ENCODE measurements at places on chromosomes 1 and 21. TPM values are rescaled to one million over a fixed set of nuclear protein-coding genes. Genes with fewer than 3 reads are reported as not detected.
A peak's percentile ranks its signal among the peaks of the same experiment; 100 is the strongest.

DNA sequence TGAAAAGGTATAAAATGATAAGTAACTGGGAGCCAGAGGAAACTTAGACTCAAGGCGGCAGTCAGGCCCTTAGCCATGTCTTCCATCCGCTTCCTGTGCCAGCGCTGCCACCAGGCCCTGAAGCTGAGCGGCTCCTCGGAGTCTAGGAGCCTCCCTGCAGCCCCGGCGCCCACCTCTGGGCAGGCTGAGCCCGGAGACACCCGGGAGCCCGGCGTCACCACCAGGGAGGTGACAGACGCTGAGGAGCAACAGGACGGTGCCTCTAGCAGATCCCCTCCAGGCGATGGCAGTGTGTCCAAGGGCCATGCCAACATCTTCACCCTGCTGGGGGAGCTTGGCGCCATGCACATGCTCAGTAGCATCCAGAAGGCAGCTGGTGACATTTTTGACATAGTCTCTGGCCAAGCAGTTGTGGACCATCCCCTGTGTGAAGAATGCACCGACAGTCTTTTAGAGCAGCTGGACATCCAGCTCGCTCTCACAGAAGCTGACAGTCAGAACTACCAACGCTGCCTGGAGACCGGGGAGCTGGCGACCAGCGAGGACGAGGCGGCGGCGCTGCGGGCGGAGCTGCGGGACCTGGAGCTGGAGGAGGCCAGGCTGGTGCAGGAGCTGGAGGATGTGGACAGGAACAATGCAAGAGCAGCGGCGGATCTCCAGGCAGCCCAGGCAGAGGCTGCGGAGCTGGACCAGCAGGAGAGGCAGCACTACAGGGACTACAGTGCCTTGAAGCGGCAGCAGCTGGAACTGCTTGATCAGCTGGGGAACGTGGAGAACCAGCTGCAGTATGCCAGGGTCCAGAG is at the start of gene BECN2:
Gene BECN2, plus strand, starts transcription at position 76 of the 803 bp plus-strand sequence. Its CDS starts 0 bp downstream, at position 76.
- DNase-seq, result no peak

DNA sequence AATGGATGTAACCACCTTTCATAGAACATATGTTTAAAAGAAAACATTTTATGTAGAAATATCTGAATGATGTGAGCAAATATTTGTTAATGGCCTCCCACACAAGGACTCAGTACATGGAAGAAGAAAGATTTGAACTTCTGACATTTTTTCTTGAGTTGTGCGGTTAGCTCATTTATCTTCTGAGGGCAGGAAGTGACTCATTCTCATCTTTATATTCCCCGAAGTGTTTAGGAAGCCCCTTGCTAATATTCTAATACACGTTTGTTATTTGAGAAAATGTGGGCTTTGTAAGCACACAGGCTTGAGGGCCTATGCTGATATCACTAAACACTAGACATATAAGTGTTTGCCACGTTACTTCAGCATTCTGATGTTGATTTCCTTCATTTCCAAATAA is 392.5 kb upstream of the PTBP2 start:
- no peak for DNase-seq

- DNase-seq, result no peak
Observed at GRCh38 chr1:54812801-54813484, 11.8 kb upstream of the TTC22 start.

DNA sequence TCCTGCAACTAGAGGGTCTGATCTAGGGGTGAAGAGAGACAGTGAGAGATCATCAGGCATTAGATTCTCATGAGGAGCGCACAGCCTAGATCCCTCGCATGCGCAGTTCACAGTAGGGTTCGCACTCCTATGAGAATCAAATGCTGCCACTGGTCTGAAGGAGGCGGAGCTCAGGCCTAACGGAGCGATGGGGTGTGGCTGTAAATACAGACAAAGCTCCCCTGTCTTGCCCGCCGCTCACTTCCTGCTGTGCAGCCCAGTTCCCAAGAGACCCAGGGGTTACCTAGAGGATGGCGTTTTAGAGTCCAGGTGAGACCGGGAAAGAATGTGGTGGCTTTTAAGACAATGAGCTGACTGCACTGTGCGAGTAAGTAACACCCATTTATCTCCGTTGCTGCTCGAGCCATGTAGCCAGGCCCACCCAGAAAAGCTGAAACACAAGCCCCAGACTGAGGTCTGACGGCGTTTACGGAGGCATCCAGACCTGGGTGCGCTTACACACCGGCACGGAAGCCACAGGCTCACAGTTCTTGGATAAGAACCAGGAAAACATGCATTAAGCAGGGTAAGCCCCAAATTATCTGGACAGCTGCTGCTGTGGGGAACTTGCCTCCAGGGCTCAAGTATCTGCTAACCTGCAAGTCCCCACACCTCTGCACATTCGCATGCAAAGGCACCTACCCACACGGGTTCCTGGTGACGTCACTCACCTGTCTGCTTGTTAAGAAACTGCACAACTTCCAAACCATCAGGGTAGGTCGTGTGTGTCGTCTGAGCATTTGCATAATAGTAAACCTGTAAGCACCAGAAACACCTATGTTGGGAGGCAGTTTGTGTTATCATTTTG is 12.5 kb downstream of the TCP10L start:
- DNase-seq, result no peak

DNA sequence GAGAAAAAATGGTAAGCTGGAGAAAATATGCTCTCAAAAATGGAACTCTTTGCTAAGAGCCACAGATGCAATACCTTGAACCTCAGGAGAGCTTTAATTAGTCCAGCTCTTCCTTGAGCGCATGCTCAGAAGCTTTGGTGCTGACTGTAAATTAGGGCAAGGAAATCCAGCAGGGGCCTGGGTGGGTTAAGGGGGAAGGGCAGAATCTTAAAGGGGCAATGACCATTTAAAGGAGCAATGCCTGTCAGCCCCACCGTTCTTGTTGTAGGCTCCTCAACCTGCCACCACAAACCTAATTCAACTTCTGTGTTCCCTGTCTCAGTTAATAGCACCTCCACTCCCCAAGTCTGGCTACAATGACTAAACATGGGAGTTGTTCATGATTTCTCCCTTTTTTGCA is 6.8 kb upstream of the SLC22A15 start:
- DNase-seq, result peak; percentile 74

DNA sequence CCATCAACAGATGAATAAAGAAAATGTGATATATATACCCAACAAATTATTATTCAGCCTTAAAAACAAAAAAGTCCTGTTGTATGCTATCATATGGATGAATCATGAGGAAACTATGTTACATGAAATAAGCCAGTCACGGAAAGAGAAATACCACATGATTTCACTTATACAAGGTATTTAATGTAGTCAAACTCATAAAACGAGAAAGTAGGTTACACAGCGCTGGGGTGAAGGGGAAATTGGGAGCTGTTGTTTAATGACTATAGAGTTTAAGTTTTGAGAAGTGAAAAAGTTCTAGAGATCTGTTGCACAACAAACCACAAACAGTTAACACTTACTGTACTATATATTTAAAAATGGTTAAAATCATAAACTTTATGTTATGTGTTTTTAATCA is 58.5 kb downstream of the SLC25A24 start:
- no peak for DNase-seq

DNA sequence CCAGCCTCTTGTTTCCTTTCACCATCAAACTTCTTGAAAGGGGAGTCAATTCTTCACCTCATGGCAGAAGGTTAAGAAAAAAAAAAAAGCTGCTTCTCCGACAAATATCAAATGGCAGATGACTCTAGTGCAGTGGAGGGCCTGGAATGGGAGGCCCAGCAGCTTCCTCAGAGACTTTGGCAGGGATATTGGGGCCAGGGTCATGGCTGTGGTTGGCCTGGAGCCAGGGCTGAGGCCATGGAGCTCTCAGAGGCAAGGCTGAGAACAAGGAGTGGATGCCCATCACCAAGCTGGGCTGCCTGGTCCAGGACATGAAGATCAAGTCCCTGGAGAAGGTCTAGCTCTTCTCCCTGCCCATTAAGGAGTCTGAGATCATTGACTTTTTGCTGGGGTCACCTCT is 18.7 kb downstream of the MTF1 start:
- DNase-seq, result no peak

The NSUN4 gene
- total RNA-seq, result 20.2 TPM

The PFDN2 gene
- total RNA-seq, result 83.7 TPM

- no peak for DNase-seq
Observed at GRCh38 chr1:65946376-65946775, 153.7 kb downstream of the PDE4B start.

DNA sequence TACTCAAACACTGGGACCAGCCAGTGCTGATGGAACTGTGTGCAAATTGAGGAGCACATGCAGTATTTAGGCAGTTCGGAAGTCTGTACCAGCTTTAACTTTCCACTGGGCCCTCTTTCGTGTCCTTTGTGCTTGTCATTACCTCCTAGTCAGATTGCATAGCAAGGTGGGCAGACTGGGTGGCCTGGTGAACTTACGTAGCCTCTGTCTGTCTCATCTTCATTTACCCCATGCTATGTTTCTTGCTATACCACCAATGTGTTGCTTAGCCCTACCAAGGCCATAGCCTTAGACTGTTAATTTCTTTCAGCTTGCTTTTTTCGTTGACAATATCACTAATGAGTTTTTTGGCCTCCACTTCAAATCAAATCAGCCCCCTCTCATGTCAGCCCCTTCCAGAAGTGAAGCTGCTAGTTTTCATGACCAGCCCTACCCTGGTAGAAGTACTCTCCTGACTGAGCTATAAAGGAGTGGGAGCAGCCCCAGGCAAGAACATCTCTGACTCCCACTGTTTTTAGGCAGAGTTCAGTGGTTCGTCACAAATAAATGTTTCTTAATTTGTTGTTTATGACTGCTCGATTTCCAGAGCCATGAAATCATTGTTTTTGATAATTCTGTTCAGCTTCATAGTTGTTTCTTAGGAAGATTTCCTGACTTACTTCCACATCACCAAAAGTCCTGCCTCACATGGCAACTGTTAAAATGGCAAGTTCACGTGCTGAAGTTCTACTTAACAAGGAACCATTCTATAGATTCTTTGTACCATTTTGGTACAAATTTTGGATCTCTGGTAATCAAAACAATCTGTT is 19.3 kb downstream of the PRKACB start:
- no peak for DNase-seq

GRCh38 chr1:174656409-174657059 is 208.8 kb downstream of the GPR52 start:
- no peak for DNase-seq

- DNase-seq, result no peak
Observed at GRCh38 chr1:164858096-164858632, 299.2 kb downstream of the PBX1 start.

The SETDB1 gene
- 57.0 TPM for total RNA-seq

GRCh38 chr1:1194723-1195122 is 11.7 kb downstream of the TNFRSF18 start:
- DNase-seq, result no peak

DNA sequence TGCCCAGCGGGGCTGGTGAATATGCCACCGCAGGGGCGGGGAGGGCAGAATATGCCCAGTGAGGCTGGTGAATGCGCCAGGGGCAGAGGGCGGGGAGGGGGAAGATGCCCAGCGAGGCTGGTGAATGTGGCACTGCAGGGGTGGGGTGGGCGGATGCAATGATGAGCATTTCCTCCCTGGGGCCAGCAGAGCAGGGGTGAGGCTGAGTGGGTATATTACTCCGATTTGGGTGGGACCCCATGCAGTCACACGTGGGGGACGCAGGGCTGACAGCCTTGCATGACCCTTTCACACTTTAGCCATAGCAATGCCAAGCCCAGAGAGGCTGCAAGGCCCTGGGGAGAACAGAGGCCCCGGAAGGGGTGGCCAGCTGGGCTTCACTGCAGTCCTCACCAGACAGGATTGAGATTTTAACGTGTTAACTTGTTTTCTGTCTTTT is 9.3 kb upstream of the SLX9 start:
- no peak for DNase-seq

DNA sequence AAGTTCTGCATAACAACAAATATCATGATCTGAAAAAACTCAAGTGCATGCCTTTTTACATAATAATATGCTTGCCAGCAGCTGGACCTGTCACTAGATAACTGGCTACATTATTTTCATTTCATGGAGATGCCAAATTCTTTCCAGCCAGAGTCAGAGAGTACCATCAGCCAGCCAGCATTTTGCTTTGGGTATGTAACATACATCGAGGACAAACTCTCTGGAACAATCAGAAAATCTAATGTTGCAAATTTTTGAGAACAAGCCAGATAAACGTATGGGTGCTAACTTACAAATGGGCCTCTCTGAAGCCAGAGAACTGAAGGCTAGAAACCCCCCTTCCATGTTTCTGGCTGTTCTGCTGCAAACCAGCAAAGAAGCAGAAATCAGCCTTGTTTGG is 76.3 kb upstream of the BACE2 start:
- no peak for DNase-seq
